ENCODE measurements at places on chromosomes 7 and 10. TPM values are rescaled to one million over a fixed set of nuclear protein-coding genes. Genes with fewer than 3 reads are reported as not detected.

DNA sequence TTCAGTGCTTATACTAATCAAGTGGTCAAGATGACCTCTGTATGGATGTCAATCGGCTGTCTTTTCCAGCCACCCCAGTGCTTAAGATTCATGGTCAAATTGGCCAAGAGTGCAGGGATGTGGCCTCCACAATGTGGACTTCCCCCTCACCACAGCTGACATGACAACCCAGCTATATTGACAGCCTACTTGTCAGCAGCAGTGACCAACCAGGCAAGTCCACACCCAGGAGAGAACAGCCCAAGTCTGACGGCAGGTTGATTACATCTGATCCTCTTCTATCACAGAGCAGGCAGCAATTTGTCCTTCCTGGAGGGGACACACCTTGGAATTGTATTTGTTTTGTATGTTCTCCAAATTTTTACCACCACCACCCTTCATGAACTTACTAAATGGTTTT is 8.2 kb upstream of the ERVW-1 start:
- DNase-seq, result no peak

- DNase-seq, result no peak
Measured at GRCh38 chr10:102652170-102652916, 8.1 kb downstream of the TRIM8 start.

Gene CYP26C1
- 0.14 TPM for total RNA-seq

DNA sequence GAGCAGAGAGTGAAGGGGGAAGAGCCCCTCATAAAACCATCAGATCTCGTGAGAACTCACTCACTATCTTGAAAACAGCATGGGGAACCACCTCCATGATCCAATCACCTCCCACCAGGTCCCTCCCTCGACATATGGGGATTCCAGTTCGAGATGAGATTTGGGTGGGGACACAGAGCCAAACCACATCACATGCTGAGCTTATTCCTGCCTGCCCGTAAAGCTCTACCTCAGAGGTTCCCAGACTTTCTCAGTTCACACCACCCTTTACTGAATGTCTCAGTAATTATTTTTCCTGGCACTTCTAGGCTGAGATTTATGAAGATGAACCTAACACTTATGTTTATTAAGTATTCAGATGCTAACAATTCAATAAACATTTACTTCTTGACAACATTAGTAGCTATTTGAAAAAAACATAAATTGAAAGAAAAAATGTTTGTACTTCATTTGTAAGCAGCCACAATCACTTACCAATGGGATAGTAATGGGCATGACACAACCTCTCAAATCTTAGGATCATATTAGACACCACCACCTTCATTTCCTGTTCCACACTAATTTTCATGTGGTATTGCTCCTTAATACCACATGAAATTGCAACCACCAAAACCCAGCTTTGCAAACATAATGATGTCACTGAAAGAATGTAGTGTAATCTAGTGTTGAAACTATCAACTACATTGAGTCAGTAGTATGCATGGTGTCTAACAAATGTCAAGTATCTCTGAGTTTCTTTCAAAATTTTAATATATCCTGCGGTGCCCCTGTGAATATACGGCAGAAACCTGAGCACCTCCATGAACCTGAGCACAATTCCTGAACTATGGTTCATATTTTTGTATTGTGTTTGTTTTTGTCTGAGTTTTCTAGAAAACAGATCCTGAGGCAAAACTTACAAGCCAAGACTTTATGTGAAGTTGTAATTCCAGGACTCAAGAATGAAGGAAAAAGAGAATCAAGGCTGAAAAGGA is 4.5 kb upstream of the DGKI start:
- no peak for DNase-seq

Gene PALD1
- 0.12 TPM for total RNA-seq
